Testis (tissue), 5 donors: ENCODE measurements at places on chromosomes 3 and 15. TPM values are rescaled to one million over a fixed set of nuclear protein-coding genes. Genes with fewer than 3 reads are reported as not detected.

The CACNA1D gene
- total RNA-seq, result 37.6 TPM

DNA sequence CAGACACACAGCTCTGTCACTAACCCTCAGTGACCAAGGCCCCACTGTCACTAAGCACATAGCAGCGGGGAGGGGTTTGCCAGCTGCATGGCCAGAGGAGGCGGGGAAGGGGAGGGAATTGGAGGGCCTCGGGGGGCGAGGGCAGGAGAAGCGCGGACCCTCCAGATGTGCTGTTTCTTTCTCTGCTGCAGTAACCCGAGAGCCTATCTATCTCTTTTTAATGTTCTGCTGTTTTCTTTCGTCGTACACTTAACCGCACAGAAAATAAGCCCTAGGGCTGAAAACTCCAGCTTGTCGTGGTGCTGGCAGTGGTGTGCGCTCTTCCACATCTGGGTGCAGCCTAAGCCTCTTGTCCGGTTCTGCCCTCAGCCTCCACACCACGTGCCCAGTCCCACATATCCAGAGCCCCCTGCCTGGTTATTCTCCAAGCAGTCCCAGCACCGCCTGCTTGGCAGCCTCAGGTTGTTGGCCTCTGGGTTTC is 51.1 kb downstream of the BDH1 start:
- H3K4me1 ChIP-seq, result no peaks in the 10 kb centered on the region
- DNase-seq, result no peak
- H3K27ac ChIP-seq, result no peak overlapping the region
- H3K27me3 ChIP-seq, result no peaks in the 10 kb centered on the region
- no peaks in the 10 kb centered on the region for H3K36me3 ChIP-seq
- H3K4me3 ChIP-seq, result no peak overlapping the region

The EFHB gene
- 9.4 TPM for total RNA-seq

DNA sequence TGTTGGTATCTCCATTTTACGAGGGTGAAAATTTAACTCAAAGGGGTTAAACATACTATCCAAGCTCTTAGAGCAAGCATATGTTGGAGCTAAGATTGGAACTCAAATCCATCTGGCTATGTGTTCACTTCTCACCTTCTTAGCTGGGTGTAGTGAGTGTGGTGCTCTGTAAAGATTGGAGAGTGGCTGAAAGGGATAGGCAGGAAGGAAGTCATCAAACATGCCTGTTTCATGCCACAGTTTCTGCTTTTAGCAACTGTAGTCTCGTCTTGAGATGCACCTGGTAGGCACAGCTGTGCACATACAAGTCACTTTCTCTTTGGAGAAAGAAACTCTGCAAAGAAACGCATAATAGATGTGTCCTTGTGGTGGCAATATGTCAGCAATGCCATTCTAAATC is 189.1 kb upstream of the MDFIC2 start:
- H3K4me3 ChIP-seq, result no peak overlapping the region
- H3K36me3 ChIP-seq, result no peaks in the 10 kb centered on the region
- DNase-seq, result no peak
- H3K27ac ChIP-seq, result no peak overlapping the region
- H3K27me3 ChIP-seq, result no peaks in the 10 kb centered on the region

The LAMB2 gene
- total RNA-seq, result 503 TPM

DNA sequence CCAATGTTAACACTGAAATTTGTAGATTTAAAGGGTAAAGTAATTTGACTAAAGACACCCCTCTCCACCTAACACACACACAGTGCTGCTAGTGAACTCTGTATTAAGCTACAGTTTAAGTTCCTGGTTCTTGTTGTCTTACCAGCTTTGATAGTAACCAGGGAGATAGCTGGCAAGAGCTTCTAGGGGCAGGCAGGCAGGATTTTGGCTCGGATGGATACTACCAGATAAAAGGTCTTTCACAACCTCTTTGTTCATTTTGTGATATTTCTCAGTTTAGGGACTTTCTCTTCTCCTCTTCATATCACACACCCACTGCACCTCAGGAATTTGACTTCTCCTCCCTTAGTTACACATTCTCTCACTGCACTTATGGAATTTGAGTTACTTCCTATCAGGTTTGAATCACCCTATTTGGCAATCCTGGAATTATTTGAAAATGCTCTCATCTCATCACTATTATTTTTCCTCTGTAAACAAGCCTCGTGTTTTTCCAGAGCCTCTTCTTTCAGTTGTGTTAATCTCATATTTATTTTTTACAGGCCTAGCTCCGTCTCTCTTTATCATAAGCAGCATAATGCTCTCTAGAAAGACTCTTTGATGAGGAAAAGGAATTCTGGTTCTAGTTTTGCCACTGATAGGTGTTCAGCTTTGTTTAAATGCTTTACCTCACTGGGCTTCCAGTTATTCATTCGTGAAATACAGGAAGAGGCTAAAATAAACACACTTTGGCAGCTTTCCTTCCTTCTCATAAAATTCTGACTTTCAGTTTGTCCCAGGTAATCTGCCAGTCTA is 23.0 kb upstream of the CLDN1 start:
- H3K27me3 ChIP-seq, result no peaks in the 10 kb centered on the region
- H3K4me1 ChIP-seq, result peaks cover 10% of the 10 kb centered on the region
- H3K36me3 ChIP-seq, result no peaks in the 10 kb centered on the region
- H3K4me3 ChIP-seq, result no peak overlapping the region

The TMCO5A gene
- 39.5 TPM for total RNA-seq

- no peaks in the 10 kb centered on the region for H3K27me3 ChIP-seq
- H3K4me3 ChIP-seq, result no peak overlapping the region
- peak; percentile 18 for DNase-seq
Measured at GRCh38 chr3:29176501-29176900, 104.4 kb upstream of the RBMS3 start.

The NOX5 gene
- total RNA-seq, result 10.7 TPM
